ENCODE measurements at places on chromosomes 12 and 14. TPM values are rescaled to one million over a fixed set of nuclear protein-coding genes. Genes with fewer than 3 reads are reported as not detected.
A peak's percentile ranks its signal among the peaks of the same experiment; 100 is the strongest.

DNA sequence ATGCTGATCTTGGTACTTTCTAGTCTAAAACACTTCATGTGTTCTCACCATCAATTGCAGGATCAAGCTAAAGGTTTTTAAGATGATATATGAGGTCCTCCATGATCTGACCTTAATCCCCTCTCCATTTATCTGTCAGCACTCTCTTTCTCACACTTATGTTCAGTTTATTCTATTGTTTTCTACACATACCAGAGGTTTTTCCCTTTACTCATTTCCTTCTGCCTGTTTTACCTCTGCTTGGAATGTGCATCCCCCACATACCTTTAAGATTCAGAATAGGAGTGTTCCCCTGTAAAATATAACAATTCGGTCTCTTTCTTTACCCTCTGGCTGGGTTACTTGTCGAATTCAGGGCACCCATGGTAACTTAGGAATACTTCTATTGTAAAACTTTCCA is 219.1 kb upstream of the PKP2 start:
- no peak overlapping the region for H3K27ac ChIP-seq
- H3K4me1 ChIP-seq = no peaks in the 10 kb centered on the region
- no peak for DNase-seq
- no peaks in the 10 kb centered on the region for H3K36me3 ChIP-seq
- no peak overlapping the region for H3K4me3 ChIP-seq
- no peaks in the 10 kb centered on the region for H3K27me3 ChIP-seq

DNA sequence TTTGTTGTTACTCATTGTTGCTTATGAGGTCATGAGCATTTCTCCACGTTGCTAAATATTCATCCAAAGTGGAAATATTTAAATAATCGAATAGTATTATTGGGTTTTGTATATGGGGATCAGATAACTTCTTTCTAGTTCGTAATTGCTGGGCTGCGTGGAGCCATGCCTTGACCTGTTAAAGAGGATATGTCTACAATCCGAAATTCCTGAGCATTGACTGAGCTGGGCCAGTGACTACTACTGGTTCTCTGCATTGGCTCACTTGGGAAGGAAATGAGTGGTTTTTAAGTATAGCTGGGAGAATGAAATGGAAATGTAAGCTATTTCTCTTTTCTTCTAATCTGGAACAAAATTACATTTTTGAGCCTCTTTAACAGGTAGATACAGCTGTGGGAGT is 163.2 kb downstream of the RPL10L start:
- DNase-seq = no peak
- no peaks in the 10 kb centered on the region for H3K36me3 ChIP-seq
- H3K27ac ChIP-seq = no peak overlapping the region
- H3K4me3 ChIP-seq = no peak overlapping the region

DNA sequence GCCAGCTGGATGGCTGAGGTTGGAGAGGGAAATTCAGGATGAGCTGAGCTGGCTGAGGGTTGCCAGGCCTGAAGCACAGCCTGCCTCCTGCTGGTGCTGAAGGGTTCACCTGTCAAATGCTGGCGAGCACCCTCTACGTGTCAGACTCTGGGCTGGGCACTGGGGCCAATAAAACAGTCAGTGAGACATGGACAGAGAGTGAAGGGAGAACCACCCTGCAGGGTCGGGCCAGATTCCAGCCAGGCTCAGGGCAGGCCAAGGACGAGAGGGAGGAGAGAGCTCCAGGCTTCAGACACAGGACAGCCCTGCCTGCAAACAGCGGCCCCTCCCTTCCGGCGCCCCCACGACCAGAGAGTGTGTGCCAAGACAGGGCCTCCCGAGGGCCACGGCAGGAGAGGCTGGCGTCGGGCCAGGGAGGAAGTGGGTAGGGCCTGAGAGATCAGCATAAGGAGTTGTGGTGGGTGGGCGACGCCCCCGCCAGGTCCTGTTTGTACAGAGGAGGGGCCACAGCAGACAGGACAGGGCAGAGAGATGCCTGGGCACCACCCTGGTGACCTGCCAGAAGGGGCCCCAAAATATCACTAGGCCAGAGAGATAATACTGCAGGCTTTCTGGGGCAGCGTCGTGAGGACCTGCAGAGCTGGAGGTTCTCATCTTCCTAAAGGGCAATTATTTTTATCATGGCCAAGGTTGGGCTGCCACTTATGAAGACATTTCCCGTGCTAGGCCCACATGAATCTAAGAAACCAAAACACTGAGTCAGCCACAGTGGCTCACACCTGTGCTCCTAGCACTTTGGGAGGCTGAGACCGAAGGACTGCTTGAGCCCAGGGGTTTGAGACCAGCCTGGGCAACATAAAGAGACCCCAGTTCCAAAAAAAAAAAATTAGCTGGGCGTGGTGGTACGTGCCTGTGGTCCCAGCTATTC is 73.1 kb upstream of the GPR68 start:
- peaks cover 59% of the 10 kb centered on the region for H3K27me3 ChIP-seq
- H3K36me3 ChIP-seq = peaks cover 31% of the 10 kb centered on the region
- peaks cover 65% of the 10 kb centered on the region for H3K4me1 ChIP-seq

GRCh38 chr12:29528161-29528560 is 30.7 kb upstream of the OVCH1 start:
- H3K27ac ChIP-seq = no peak overlapping the region
- no peaks in the 10 kb centered on the region for H3K4me1 ChIP-seq
- H3K36me3 ChIP-seq = no peaks in the 10 kb centered on the region
- no peak overlapping the region for H3K4me3 ChIP-seq

- no peak for DNase-seq
- H3K4me3 ChIP-seq = no peak overlapping the region
- H3K27ac ChIP-seq = no peak overlapping the region
- peaks cover 5% of the 10 kb centered on the region for H3K27me3 ChIP-seq
Observed at GRCh38 chr14:47674543-47675465, 601 bp downstream of the MDGA2 start.

- no peaks in the 10 kb centered on the region for H3K27me3 ChIP-seq
- no peaks in the 10 kb centered on the region for H3K36me3 ChIP-seq
- H3K4me3 ChIP-seq = peak overlapping the region; percentile 82
- DNase-seq = peak; percentile 79
- peak overlapping the region; percentile 64 for H3K27ac ChIP-seq
Observed at GRCh38 chr12:126772171-126772864, 1494.7 kb upstream of the TMEM132C start.

- H3K4me1 ChIP-seq = peaks cover 30% of the 10 kb centered on the region
- no peak overlapping the region for H3K27ac ChIP-seq
- peaks cover 17% of the 10 kb centered on the region for H3K27me3 ChIP-seq
- no peak overlapping the region for H3K4me3 ChIP-seq
- DNase-seq = no peak
- no peaks in the 10 kb centered on the region for H3K36me3 ChIP-seq
Observed at GRCh38 chr12:132596016-132596415, 14.4 kb downstream of the LRCOL1 start.

GRCh38 chr14:101591121-101591520 is 29.8 kb downstream of the DIO3 start:
- no peaks in the 10 kb centered on the region for H3K36me3 ChIP-seq
- H3K27ac ChIP-seq = no peak overlapping the region
- peaks cover 2% of the 10 kb centered on the region for H3K27me3 ChIP-seq
- no peak for DNase-seq
- H3K4me3 ChIP-seq = no peak overlapping the region

DNA sequence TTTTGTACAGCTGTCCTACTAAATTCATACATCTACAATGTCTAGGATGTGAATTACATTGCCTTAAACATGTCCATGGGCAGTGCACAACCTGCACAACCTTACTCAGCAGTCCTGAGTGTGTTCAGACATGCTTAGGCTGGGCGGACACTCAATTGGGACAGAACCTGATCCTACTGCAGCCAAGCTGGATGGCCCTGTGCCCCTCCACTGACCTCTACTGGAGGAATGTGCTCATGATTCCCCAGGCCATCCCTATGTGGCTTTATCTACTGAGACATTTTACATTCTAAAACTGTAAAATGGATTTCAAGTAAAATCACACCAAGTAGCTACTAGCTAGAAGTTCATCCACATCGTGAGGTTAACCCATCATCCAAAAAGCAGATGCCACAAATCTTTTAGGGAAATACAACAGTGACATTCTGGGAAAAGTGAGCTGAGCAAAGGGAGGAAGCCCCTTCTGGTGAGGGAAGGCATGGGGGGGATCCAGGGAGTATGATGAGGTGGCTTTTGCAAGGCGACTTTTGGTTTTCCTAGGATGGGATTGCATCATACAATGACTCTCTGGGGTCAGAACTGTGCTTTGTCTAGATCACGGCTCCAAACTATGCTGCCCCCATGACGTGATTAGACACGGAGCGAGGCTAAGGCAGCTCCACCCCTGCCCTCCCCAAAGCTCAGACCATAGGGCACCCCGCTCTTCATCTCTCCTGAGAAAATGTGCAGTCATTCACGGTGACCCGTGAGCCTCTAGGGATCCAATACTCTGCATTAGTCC is 911.7 kb upstream of the TMEM132C start:
- DNase-seq = no peak
- peaks cover 6% of the 10 kb centered on the region for H3K27me3 ChIP-seq
- no peak overlapping the region for H3K27ac ChIP-seq
- H3K4me1 ChIP-seq = no peaks in the 10 kb centered on the region
- no peak overlapping the region for H3K4me3 ChIP-seq

GRCh38 chr12:65171870-65172269 is 2.5 kb downstream of the LEMD3 start:
- DNase-seq = peak; percentile 45
- peak overlapping the region; percentile 82 for H3K4me3 ChIP-seq
- H3K4me1 ChIP-seq = peaks cover 40% of the 10 kb centered on the region
- H3K27me3 ChIP-seq = peaks cover 12% of the 10 kb centered on the region
- no peaks in the 10 kb centered on the region for H3K36me3 ChIP-seq

DNA sequence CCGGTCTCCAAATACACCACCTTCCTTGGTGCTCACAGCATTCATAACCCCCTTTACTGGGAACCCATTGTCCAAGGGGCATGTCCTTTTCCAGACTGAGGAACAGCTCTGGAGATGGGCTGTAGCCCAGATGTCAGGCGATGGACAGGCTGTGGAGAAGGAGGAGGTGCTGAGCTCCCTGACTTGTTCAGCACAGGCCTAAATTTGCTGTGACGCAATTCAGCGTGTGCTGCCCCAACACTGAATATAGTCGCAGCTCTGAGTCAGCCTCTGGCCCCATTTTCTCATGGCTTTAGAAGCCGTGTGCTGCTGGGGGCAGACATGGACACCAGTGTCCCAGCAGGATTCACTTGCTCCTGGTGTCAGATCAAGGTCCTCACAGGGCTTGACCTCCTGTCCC is 269.1 kb downstream of the EMP1 start:
- H3K27ac ChIP-seq = no peak overlapping the region
- DNase-seq = no peak
- no peak overlapping the region for H3K4me3 ChIP-seq
- H3K4me1 ChIP-seq = no peaks in the 10 kb centered on the region
- H3K27me3 ChIP-seq = no peaks in the 10 kb centered on the region

- H3K27me3 ChIP-seq = no peaks in the 10 kb centered on the region
- H3K36me3 ChIP-seq = no peaks in the 10 kb centered on the region
- peaks cover 30% of the 10 kb centered on the region for H3K4me1 ChIP-seq
Observed at GRCh38 chr14:76772300-76773187, 11.3 kb downstream of the VASH1 start.

GRCh38 chr12:82299319-82300025 is 58.7 kb downstream of the CCDC59 start:
- DNase-seq = no peak
- H3K4me3 ChIP-seq = no peak overlapping the region
- no peaks in the 10 kb centered on the region for H3K4me1 ChIP-seq
- H3K36me3 ChIP-seq = no peaks in the 10 kb centered on the region
- no peaks in the 10 kb centered on the region for H3K27me3 ChIP-seq

GRCh38 chr14:26741711-26742212 is 143.9 kb upstream of the NOVA1 start:
- H3K36me3 ChIP-seq = no peaks in the 10 kb centered on the region
- no peak overlapping the region for H3K27ac ChIP-seq
- DNase-seq = no peak

DNA sequence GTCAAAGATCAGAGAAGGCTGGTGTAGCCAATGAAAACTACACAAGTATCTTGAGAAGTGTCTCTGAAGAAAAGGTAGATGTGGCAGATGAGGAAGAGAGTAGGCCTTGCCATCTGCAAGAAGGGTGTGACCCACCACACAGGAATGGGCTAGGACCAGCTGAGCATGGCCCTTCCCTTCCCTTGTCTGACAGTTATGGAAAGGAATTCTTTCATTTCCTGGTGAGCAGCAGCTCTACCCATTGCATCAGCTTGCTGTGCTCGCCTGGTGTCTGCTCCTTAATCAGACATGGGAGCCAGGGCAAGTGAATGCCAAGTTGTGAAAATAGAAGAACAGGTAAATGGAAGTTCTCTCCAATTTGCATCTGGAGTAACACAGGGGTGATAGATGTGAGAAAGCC is 145.2 kb upstream of the KRR1 start:
- DNase-seq = no peak
- H3K27ac ChIP-seq = no peak overlapping the region

The SLC17A8 gene
- polyA plus RNA-seq = not detected

The KLRC3 gene
- 59.0 TPM for polyA plus RNA-seq

The CLEC2A gene
- polyA plus RNA-seq = not detected

The ZNF385A gene
- 2.2 TPM for polyA plus RNA-seq

The OR6S1 gene
- polyA plus RNA-seq = not detected

The CD4 gene
- 6.6 TPM for polyA plus RNA-seq

The PPP1R36 gene
- polyA plus RNA-seq = not detected

The TMTC1 gene
- not detected for polyA plus RNA-seq
